IMR-90 (cell line): ENCODE measurements at places on chromosomes 5 and 9. TPM values are rescaled to one million over a fixed set of nuclear protein-coding genes. Genes with fewer than 3 reads are reported as not detected.

DNA sequence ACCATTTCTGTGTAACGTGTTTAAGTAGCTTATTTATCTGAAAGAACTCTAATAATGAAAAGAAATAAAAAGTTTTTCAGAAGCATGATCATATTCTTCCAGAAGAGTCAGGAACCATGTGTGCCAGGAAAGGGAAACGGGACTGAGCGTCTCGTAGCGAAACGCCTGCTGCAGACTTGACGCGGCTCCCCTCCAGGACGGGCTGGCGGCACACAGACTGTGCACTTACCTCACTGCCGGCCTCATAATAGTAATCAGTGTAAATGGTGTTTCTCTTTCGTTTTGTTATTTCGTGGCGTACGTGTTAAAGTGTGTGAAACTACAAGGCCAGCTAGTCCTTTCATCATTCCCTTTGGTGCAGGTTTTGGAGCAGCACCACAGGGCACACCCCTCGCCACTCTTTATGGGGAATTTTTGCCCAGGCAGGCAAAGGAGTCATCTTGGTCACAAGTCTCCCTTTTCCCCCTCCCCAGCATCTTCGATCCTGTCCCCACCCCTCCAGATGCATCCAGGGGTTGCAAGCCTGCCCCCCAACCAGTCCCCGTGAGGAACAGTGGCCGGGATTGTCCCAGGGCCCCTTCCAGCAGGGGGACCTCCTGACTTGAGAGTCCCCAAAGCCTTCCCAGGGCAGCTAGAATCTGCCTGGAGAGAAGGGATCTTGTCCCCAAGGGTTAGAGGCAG lies 233.1 kb downstream of the FANCC start:
- DNase-seq = no peak

DNA sequence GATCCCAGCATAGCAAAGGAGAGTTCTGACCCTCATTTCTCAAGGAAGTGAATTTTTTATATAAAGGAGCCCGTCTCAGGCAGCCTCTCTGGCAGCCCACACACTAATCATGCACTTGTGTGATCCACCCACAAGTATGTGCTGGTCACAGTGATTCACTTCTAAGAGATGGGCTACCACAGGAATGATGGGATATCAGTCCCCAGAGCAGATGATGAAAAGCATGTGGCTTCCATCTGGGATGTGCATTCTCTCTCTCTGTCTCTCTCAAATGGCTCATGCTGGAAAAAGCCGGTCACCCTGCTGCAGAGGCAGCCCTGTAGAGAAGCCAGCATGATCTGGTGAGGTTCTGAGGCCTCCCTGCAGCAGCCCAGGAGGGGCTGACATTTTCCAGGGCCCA lies 74.2 kb upstream of the ADCY2 start:
- no peak for DNase-seq

GRCh38 chr5:154419236-154419635 lies 26.6 kb upstream of the SAP30L start:
- no peak for DNase-seq

DNA sequence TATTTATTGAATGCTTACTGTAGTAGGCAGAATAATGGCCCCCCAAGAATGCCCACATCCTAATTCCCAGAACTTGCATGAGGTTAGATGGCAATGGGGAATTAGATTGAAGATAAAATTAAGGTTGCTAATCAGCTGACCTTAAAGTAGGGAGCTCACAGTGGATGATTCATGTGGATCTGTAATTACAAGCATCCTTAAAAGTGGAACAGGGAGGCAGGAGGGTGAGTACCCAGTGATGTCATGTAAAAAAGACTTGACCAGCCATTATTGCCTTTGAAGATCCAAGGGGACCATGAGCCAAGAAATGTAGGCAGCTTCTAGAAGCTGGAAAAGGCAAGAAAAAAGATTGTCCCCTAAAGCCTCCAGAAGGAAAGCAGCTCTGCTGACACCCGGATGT lies 71.4 kb downstream of the GABBR2 start:
- DNase-seq = peak; percentile 47

DNA sequence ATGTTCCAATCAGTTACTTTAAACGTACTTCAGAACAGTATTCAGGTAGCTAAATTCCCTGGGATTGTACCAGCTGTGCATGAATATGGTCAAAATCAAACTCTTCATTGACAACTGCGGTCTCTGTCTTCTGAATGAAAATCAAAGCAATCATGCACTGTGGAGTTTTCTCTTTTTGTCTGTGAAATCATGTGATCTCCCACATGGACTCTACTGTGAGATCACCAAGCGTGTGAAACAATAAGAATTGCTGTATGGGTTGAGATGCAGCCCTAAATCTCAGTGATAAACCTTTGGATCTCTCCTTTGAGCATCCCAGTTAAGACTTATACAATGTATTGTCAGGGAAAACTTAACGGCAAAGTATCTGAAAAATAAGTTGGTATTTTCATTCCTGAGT lies 6.1 kb downstream of the NRG2 start:
- DNase-seq = no peak

- DNase-seq = peak; percentile 54
Observed at GRCh38 chr9:33884856-33885701, 68.1 kb downstream of the UBE2R2 start.

GRCh38 chr9:120978987-120979386 lies 52.4 kb upstream of the TRAF1 start:
- DNase-seq = no peak

GRCh38 chr5:159050316-159051143 lies 49.2 kb downstream of the EBF1 start:
- peak; percentile 32 for DNase-seq

DNA sequence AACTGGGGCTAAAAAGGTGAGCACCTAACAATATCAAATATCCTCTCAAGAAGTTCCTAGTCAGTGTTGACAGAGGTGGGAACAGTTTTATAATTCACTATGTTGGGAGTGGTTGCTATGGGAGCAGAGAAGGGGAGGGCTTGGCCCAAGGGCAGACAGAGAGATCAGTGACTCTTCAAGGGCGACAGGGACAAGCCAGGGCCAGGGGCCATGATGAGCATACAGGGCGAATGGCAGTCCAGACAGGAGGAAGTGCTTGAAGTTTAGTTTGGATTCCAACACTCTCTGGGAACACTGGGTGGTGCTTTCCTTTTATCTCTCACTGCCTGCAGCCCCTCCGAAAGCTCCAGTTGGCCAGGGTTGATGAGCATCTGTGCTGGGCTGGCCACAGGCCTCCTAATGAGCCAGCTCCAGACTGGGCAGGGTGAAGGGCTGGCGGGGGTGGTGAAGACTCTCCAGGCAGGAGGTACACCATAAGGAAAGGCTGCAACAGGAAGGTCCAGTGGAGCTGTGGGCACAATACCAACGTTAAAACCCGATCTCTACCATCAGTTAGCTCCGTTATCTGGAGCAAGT lies 111.3 kb downstream of the TMEM174 start:
- DNase-seq = no peak

DNA sequence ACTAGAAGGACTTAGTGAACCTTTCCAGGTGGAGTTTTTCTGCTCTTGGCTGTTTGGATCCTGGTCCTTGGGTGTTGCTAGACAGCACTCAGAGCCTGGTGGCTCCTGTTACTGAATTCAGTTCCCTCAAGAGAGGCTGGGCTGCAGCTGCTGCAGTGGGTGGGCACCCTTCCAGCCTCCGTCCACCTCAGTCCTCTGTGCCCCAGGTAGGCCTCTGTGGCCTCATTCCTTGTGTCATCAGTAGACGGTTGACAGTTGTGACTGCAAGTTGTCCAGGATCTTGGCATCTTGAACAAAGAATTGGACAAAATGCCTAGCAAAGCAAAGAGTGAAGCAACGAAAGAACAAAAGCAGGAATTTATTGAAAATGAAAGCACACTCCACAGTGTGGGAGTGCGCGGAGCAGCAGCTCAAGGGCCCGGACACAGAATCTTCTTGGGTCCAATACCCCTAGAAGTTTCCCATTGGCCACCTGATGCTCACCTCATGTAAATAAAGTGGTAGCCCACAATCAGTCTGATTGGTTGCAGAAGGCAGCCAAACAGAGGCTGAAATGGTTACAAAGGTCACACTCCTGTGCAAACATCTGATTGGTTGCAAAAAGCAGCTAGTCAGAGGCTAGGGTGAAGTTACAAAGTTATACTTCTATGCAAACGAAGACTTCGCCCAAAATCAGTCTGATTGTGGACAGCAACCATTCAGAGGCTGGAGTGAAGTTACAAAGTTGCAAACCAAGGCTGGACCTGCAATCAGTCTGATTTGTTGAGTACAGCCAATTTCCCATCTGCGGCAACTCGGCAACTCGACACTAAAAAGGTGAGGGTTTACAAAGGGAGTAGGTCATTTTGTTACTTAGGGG lies 40.1 kb downstream of the F2R start:
- DNase-seq = no peak

NR6A1 gene
- 0.28 and 0.36 TPM in 2 replicates for total RNA-seq

DNA sequence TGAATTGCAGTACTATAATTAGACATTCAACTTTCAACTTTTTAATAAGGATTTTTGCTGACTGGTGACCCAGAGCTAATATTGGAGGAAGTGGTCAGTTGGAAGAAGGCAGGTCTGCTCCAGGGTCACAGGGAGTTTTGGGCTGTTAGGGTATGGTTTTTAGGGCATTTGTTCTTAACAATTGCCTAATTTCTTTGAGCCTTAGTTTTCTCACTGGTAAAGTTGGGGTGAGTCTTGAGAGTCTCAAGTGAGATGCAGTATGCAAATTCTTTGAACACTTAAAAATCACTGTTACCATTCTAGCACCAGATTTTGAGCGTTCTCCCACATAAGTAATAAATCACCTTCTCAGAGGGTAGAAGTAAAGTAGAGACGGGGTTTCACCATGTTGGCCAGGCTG lies 50.9 kb downstream of the RMI1 start:
- DNase-seq = no peak

SAXO1 gene
- under 0.01 TPM in 1 of 2 replicates, not detected in the other for total RNA-seq

RPL37 gene
- total RNA-seq = 35.3 and 68.6 TPM in 2 replicates

GRCh38 chr5:15889001-15889400 lies 290.6 kb downstream of the MARCHF11 start:
- DNase-seq = no peak

- DNase-seq = no peak
Observed at GRCh38 chr5:116951219-116951618, 376.6 kb upstream of the SEMA6A start.

GRCh38 chr5:14607104-14607503 lies 25.5 kb downstream of the OTULINL start:
- no peak for DNase-seq

- DNase-seq = no peak
Observed at GRCh38 chr5:143166661-143167420, 236.6 kb downstream of the NR3C1 start.

DNA sequence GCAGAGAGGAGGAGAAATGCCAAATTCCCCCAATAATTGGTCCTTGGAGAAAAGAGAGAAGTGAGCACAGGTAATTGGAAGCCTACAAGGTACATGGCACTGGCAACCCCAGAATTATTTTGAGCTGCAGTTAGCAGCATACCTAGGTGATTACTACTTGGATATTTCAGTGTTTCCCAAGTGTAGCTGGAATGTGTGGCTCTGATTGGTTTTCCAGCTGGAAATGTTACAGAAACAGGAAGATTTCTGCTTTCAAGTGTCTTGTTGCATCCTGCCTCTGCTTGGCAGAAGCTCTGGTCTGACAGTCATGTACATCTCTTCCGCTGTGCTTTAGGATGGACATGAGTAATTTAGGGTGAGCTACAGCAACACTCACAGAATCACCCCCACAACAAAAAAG lies 262.1 kb downstream of the ENC1 start:
- DNase-seq = peak; percentile 60

RASA1 gene
- total RNA-seq = 45.7 and 55.8 TPM in 2 replicates

ROR2 gene
- 2.2 and 2.3 TPM in 2 replicates for total RNA-seq

- DNase-seq = peak; percentile 75
Observed at GRCh38 chr9:19992556-19992955, 203.7 kb upstream of the SLC24A2 start.

TENT4A gene
- total RNA-seq = 5.9 and 8.6 TPM in 2 replicates

PTAR1 gene
- 110 and 115 TPM in 2 replicates for total RNA-seq

TRIM7 gene
- total RNA-seq = 0.54 and 0.83 TPM in 2 replicates

DIPK1B gene
- total RNA-seq = 3.1 and 3.4 TPM in 2 replicates

DNA sequence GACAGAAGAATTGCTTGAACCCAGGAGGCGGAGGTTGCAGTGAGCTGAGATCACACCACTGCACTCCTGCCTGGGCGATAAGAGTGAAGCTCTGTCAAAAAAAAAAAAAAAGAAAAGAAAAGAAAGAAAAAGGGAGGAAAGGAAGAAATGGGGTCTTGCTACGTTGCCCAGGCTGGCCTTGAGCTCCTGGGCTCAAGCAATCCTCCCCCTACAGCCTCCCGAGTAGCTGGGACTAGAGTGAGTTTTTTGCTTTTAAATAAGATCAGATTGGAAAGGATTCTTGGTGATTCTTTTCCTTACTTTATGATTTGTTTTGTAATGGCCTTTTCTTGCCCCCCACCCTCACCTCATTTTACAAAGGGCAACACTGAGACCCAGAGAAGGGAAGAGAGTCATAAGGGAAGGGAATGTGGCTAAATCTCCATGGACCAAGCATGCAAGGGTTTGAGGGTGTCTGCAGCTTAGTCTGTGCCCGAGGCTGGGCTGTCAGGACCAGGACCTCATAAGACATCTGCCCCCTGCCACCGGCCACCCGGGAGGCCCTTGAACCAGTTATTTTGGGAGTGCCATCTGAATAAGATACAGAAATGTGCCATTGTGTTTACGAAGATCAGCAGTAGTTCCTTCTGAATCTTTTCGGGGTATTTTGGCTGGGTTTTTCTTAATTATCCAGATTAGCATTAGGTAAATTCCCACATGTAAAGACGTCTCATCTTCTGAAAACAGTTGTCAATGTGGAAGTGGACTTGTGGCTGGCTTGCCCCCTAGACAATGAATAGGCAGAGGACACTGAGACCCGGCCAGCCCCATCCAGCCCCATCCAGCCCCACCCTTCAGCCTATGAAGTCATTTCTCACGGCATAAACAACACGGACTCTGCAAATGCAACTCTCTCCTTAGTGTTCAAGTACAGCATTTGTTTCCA lies 44.5 kb upstream of the GRHPR start:
- DNase-seq = no peak

NIPBL gene
- 31.7 and 46.4 TPM in 2 replicates for total RNA-seq

HTR4 gene
- total RNA-seq = not detected in 2 replicates

GRCh38 chr5:7663808-7664207 lies 187.1 kb downstream of the CFAP90 start:
- DNase-seq = no peak

FIBCD1 gene
- total RNA-seq = 1.1 and 2.2 TPM in 2 replicates

GRCh38 chr5:58046371-58046770 lies 413.5 kb downstream of the PLK2 start:
- DNase-seq = no peak

GRCh38 chr5:37552770-37553719 lies 173.9 kb downstream of the WDR70 start:
- DNase-seq = peak; percentile 90

FOXD4L3 gene
- under 0.01 TPM in 1 of 2 replicates, not detected in the other for total RNA-seq

C9orf153 gene
- total RNA-seq = not detected in 2 replicates
